Hair follicular keratinocyte (primary cell): ENCODE measurements at places on chromosomes 2 and 18. TPM values are rescaled to one million over a fixed set of nuclear protein-coding genes. Genes with fewer than 3 reads are reported as not detected.

Gene TNS1
- 0.39 and 4.2 TPM in 2 replicates for total RNA-seq

Gene AQP12A
- not detected in 2 replicates for total RNA-seq

Gene VIT
- 0.27 TPM in 1 of 2 replicates, not detected in the other for total RNA-seq

Gene INO80D
- 5.4 and 6.5 TPM in 2 replicates for total RNA-seq

Gene SNORC
- total RNA-seq, result 0.04 and 1.2 TPM in 2 replicates

Gene CCNYL1
- total RNA-seq, result 10.6 and 12.9 TPM in 2 replicates

Gene IRS1
- total RNA-seq, result 20.7 and 22.4 TPM in 2 replicates

Gene KCNG2
- not detected in 2 replicates for total RNA-seq

Gene MOCOS
- 7.9 and 9.1 TPM in 2 replicates for total RNA-seq

Gene TCF7L1
- 1.4 and 2.0 TPM in 2 replicates for total RNA-seq

Gene INHBB
- not detected in 2 replicates for total RNA-seq
